CD4-positive, alpha-beta memory T cell (primary cell): ENCODE measurements at places on chromosomes 6 and 20.
A peak's percentile ranks its signal among the peaks of the same experiment; 100 is the strongest.

DNA sequence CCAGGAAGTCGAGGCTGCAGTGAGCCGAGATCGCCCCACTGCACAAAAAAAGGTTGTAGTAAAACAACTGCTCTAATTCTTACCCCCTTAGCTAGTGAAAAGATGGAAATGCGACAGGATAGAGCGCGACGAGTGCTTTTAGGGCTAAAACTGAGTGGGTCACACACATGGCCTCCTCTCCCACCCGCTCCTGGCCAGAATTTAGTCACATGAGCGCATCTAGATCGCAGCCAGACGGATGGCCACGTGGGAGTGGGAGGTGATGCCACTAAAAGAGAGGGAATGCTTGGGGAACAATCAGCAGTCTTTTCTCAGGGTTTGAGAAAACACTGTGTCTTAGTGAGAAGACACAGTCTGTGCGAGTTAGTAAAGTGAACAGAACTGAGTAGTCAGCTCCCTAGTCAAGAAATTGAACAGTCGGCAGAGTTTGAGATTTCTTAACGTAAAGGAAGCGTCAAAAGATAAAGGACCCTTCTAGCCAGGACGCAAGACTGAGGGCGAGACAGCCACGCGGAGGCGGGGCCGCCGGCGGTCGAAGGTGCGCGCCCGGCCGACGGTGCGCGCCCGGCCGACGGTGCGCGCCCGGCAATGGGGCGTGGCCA, 664 bp upstream of the ACTR5 start:
- DNase-seq, result no peak
- H3K4me3 ChIP-seq, result peak overlapping the region; percentile 92
- peak overlapping the region; percentile 88 for H3K27ac ChIP-seq
- H3K4me1 ChIP-seq, result peaks cover 21% of the 10 kb centered on the region
- no peaks in the 10 kb centered on the region for H3K27me3 ChIP-seq
- H3K36me3 ChIP-seq, result peaks cover 9% of the 10 kb centered on the region

- no peak for DNase-seq
- no peak overlapping the region for H3K27ac ChIP-seq
- H3K27me3 ChIP-seq, result no peaks in the 10 kb centered on the region
- no peaks in the 10 kb centered on the region for H3K36me3 ChIP-seq
Observed at GRCh38 chr6:110720066-110720465, 95.2 kb downstream of the CDK19 start.

DNA sequence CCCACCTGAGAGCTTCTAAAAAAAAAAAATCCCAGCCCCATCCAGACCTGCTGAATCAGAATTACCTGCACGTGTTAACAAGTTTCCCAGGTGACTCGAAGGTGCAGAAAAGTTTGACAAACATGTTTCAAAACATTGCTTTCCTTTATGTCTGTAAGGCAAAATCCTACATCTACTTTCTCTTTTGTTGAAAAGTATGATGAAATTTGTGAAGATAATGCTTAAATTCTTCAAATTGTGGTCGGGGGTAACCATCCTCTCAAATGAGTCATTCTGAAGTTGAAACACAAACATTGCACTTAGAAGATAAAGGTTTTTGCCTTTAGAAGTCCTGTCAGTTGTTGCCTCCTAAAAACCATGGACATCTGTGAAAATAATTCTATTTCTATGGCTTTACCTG, 429.7 kb downstream of the EPHA7 start:
- no peak for DNase-seq
- H3K27ac ChIP-seq, result no peak overlapping the region
- no peaks in the 10 kb centered on the region for H3K36me3 ChIP-seq
- H3K4me1 ChIP-seq, result no peaks in the 10 kb centered on the region
- H3K4me3 ChIP-seq, result no peak overlapping the region

- H3K27ac ChIP-seq, result no peak overlapping the region
- no peaks in the 10 kb centered on the region for H3K27me3 ChIP-seq
- no peak for DNase-seq
- H3K4me3 ChIP-seq, result no peak overlapping the region
- no peaks in the 10 kb centered on the region for H3K4me1 ChIP-seq
- no peaks in the 10 kb centered on the region for H3K36me3 ChIP-seq
Observed at GRCh38 chr6:164106345-164106769, 691.8 kb downstream of the QKI start.

- no peaks in the 10 kb centered on the region for H3K27me3 ChIP-seq
- H3K36me3 ChIP-seq, result no peaks in the 10 kb centered on the region
- no peak overlapping the region for H3K4me3 ChIP-seq
Observed at GRCh38 chr20:51596668-51597388, 54.3 kb upstream of the NFATC2 start.

DNA sequence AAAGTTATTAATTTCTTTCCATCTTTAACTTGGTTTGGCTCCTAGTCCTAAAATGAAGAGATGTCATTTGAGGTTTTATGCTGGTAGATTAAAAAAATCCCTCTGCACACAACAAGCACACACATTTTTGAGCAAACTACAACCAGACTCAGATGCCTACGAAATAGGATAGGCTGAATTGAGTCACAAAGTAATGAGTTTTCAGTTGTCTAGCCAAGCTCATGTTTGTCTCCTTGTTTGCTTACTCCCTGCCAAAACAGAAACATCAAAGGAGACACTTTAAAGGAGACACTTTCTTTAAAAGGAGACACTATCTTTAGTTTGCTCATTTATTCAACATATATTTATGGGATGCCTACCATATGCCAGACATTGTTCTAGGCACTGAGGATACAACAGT, 56.2 kb downstream of the TPBG start:
- H3K27me3 ChIP-seq, result no peaks in the 10 kb centered on the region
- no peak for DNase-seq
- H3K4me1 ChIP-seq, result no peaks in the 10 kb centered on the region

DNA sequence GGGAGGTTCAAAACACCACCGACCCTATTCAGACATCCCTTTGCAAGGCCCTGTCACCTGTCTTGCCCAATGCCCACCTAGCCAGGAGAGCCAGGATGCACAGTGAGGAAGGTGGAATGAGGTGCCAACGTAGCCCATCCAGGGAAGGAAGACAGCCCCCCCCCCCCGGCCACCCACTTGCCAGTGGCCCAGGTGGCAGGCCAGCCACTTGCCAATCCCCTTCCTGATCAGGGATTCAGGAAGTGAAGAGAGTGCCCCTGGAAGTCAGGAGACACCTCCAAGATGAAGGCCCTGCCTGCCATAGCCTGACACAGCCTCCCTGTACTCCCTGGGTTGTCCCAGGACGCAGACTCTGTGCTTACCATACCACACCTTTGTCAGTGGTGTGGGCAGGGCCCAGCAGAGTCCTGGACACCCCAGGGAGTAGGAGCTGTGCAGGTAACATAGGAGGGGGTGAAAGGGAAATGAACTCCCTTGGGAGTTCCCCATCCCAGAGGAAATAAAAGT, 54.7 kb downstream of the MRPL14 start:
- no peak for DNase-seq
- H3K27ac ChIP-seq, result no peak overlapping the region
- peaks cover 20% of the 10 kb centered on the region for H3K4me1 ChIP-seq
- no peaks in the 10 kb centered on the region for H3K36me3 ChIP-seq

- H3K27me3 ChIP-seq, result peaks cover 15% of the 10 kb centered on the region
- DNase-seq, result no peak
- no peaks in the 10 kb centered on the region for H3K36me3 ChIP-seq
- H3K4me1 ChIP-seq, result no peaks in the 10 kb centered on the region
- H3K4me3 ChIP-seq, result no peak overlapping the region
- no peak overlapping the region for H3K27ac ChIP-seq
Observed at GRCh38 chr20:59441860-59442810, 141.7 kb downstream of the EDN3 start.

- H3K27me3 ChIP-seq, result no peaks in the 10 kb centered on the region
- no peak overlapping the region for H3K4me3 ChIP-seq
- DNase-seq, result no peak
- no peaks in the 10 kb centered on the region for H3K4me1 ChIP-seq
Observed at GRCh38 chr20:9195031-9195430, 126.1 kb downstream of the PLCB4 start.

DNA sequence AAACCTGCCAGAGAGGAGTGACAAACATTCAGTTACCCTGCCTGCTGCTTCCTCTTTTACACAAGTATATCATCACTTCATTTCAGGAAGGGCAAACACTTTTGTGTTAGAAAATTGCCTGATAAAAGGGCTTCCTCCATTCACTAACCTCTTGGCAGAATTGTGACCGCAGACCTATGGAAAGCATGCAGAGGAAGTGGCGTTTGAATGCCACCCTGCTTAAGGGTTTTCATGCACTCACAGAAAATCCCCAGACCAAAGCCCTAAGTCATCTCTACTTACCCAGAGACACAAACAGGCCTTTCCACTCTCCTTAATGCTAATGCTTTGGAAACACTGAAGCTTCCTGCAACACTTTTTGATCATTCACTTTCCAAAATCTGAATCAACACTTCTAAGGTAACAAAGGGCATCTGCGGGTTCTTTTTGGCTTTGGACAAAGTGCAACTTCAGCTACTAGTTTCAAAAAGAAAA, 22.1 kb upstream of the RALGAPA2 start:
- DNase-seq, result no peak
- H3K36me3 ChIP-seq, result no peaks in the 10 kb centered on the region
- no peaks in the 10 kb centered on the region for H3K27me3 ChIP-seq
- H3K4me3 ChIP-seq, result no peak overlapping the region

DNA sequence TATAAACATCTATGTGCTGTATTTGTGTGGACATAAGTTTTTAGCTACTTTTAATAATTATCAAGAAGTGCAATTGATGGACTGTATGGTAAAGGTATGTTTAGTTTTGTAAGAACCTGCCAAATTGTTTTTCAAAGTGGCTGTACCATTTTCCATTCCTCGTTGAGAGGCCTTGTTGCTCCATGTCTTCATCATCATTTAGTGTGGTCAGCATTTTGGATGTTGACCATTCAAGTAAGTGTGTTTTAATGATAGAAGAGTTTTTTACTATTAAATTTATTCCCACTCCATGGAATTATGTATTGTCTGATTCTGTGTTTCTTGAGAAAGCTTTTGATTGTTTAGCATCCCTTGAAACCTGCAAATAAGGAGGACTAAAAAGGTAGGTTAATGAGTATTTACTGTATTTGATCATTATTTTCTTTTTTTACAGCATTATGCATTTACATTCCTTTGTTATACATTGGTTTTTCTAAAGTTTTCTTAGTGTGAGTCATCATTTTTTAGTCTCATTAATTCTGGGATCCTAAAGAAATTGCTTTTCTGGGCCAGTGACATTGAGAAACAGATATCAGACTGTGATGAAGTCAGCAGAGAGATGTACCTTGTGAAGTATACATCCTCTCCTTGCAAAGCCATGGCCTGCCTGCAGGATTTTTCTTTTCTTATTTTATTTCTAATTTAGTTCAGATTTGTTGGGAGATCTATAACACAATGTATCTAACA, 312.8 kb upstream of the PTCHD4 start:
- no peak overlapping the region for H3K4me3 ChIP-seq
- no peaks in the 10 kb centered on the region for H3K4me1 ChIP-seq
- H3K27ac ChIP-seq, result no peak overlapping the region
- no peaks in the 10 kb centered on the region for H3K36me3 ChIP-seq

DNA sequence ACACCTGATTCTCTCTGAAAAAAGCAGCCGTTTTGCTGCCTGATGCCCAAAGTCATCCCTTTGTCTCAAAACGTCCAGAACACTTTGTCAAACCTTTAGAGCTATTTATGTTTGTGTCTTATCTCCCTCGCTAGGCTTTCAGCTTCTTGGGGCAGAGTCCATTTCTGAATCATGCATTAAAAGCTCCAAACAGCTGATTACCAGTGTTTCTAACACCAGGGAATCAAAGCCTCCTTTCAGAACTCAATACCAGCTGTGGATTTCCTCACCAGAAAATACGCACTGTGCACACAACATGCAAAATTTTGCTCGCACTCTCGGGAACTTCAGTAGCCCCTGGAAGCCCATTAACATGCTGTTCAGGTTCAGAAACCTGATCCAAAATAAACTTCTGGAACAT, 333.3 kb downstream of the HACE1 start:
- DNase-seq, result no peak
- no peak overlapping the region for H3K27ac ChIP-seq
- H3K36me3 ChIP-seq, result no peaks in the 10 kb centered on the region
- no peaks in the 10 kb centered on the region for H3K27me3 ChIP-seq
- H3K4me1 ChIP-seq, result no peaks in the 10 kb centered on the region
- H3K4me3 ChIP-seq, result no peak overlapping the region

DNA sequence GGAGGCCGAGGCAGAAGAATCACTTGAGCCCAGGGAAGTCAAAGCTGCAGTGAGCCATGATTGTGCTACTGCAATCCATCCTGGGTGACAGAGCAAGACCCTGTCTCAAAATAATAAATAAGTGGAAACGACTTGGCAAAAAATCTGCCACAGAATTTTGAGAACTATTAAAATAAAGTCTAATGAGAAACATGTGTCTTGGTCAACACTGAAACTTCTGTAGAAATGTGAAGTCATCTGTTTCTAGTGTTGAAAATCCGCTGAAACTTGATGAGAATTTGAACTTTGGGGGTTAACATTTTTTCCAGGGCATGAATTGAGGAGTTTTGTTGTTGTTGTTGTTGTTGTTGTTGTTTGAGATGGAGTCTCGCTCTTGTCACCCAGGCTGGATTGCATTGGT, 29.0 kb upstream of the BCLAF1 start:
- no peaks in the 10 kb centered on the region for H3K27me3 ChIP-seq
- no peaks in the 10 kb centered on the region for H3K36me3 ChIP-seq
- no peaks in the 10 kb centered on the region for H3K4me1 ChIP-seq
- no peak overlapping the region for H3K27ac ChIP-seq
